ENCODE measurements at places on chromosomes 13 and 19.

DNA sequence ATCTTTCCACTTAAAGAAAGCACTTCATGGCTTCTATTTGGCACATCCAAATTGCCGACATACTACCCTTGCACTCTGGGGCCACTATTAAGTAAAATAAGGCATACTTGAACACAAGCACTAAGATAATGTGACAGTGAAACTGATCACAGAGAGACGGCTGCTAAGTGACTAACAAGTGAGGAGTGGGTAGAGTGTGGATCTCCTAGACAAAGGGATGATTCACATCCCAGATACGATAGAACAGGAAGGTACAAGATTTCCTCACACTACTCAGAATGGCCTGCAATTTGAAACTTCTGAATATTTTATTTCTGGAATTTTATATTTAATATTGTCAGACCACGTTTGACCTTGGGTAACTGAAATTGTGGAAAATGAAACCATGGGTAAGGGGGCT is 1721.8 kb upstream of the SPRY2 start:
- no peak for DNase-seq

DNA sequence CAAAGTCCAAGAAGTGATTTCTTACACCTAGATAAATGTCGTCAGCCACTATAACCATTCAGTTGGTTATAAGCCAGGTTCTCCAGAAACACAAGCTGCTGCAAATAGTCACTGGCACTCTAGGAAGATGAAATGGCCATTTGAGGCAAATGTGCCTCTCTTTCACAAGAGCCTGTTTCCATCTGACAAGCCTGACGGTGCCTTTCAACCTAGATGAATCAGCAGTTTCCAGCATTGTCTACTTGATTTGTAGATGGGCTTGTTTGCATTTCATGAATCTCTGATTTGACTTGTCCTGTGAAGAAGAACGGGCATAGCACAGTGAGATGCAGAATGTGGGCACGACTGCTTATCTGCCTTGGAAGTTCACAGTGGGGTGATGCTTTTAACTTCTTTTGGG is 327.2 kb downstream of the LMO7 start:
- no peak for DNase-seq

DNA sequence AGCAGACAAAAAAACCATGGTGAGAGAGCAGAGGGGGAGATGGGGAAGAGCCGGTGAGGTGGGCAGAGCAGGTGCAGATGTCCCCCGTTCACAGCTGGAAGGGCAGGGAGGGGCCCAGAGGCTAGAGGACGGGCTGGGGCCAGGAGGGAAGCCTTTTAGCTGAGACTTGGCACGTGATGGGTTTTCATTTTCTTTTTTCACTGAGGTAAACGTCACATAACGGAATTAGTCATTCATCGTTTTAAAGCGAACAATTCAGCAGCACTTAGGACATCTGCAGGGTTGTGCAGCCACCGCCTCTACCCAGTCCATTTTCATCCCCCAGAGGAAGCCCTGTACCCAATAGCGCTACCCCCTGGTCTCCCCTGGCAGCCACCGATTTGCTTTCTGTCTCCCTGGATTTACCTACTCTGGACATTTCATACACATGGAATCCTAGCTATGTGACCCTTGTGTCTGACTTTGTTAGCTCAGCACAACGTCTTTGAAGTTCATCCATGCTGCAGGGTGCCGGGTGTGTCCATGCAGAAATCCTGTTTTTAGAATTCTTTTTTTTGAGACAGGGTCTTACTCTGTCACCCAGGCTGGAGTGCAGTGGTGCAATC is 16.0 kb upstream of the EMC10 start:
- DNase-seq, result peak; percentile 87

DNA sequence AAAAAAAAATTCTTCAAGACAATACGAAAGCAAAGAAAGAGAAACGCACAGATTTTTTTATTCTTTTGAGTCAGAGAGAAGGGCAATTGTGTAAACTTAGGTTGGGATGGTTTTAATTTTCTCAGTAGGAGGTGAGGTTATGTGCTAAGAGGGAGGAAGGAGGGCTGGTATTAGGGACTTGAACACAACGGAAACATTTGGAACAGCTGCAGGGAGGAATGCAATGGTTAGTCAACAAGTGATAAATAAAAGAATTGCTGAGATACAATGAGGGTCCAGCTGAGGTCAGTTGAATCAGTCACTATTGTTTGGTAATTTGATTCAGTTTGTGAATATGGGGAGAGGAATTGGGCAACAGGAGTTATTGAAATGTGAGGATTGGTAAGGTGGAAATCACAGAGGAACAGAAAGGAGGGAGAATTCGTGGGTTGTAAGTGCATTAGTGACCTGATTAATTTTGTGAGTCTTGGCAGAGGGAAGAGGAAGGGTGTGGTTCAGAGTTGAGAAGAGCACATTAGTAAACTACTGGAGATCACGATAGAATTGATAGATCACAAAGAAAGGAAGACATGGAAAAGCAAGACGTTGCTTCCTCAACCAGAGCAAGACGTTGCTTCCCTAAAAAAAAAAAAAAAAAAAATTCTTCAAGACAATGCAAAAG is 499.5 kb upstream of the SPRY2 start:
- no peak for DNase-seq

GRCh38 chr19:48311384-48311783 is 14.0 kb upstream of the EMP3 start:
- DNase-seq, result no peak

DNA sequence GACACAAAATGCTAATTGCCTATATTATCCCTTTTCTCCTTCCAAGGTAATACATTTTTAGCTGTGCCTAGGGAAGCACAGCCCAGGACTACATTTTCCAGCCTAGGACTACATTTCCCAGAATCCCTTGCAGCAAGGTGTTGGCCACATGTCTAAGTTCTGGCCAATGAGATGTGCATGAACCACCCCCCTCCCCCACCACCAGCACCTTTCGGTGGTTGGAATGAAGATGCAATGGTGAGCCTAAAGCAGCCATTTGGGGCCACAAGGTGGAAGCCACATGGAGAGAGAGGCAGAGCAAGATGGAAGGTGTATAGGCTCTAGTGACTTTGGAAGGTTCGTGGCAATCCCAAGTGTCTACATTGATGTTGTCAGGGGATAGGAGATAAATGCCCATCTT is 16.2 kb downstream of the UNC13A start:
- no peak for DNase-seq

DNA sequence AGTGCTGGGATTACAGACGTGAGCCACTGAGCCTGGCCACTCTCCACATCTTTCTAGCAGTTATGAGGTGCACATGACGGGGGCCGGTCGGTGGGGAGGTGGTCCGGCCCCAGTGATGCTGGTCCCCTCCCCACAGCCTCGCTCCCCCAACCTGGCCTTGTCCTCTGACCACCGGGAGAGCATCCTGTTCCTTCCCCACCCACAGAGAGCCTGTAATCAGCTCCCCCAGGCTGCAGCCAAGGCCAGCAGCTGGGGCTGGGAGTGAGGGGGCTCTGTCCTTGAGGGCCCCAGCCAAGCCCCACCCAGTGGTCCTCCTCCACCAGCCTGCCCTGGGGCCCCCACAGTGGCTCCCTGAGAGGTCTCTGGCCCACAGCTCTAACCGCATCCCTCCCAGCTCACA is 3.0 kb upstream of the INSL3 start:
- DNase-seq, result no peak

DNA sequence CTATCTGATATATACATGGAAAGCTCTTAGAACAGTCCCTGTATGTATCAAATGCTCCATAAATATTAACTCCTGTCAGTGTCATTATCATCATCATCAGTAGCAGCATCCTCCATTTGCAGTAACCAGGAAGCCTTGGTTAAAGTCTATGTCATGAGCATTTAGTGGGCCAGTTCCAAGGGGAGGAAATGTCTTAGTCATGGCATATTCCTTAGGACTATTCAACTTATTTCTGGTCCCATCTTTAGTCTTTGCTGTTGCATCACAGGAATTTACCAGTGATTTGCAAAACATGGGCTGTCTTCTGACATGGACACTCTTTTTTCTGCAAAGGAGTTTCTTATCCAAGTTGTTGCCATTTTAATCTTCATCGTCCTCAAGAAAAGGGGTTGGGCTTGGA is 98.4 kb downstream of the WDFY2 start:
- no peak for DNase-seq

DNA sequence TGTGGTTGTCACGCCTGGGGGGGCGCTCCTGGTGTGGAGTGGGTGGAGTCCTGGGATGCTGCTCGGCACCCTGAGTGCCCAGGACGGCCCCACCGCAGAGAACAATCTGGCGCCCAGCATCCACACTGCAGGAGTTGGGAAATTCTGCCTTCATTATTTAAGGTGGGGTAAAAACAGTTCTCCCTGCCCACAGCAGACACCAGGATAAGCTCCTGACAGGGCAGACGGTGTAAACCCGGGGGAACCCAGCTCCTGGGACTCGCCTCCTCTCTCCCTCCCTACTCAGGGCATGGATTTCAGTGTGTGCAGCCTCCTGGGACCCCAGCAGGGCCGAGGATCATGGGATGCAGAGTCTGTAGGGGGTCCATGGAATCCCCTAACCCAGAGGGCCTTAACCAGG is 7.7 kb upstream of the WDR18 start:
- no peak for DNase-seq

DNA sequence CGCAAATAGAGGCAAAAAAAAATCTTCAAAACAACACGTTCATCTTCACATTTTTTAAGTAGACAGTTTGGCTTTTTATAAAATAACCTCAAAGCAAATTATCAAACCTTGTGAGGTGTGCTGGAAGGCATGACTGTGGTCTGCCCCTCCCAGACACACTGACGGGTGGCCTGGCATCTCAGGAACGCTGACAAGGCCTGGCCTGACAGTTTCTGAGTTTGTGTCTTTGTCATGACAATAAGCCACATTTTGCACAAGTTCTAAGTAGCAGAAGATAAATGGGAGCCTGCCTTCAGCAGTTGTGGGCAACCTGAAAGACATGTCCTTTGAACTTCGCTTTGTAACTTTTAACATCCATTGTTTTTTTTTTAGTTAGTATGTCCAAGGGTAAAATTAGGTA is 38.5 kb downstream of the SOX21 start:
- DNase-seq, result no peak

DNA sequence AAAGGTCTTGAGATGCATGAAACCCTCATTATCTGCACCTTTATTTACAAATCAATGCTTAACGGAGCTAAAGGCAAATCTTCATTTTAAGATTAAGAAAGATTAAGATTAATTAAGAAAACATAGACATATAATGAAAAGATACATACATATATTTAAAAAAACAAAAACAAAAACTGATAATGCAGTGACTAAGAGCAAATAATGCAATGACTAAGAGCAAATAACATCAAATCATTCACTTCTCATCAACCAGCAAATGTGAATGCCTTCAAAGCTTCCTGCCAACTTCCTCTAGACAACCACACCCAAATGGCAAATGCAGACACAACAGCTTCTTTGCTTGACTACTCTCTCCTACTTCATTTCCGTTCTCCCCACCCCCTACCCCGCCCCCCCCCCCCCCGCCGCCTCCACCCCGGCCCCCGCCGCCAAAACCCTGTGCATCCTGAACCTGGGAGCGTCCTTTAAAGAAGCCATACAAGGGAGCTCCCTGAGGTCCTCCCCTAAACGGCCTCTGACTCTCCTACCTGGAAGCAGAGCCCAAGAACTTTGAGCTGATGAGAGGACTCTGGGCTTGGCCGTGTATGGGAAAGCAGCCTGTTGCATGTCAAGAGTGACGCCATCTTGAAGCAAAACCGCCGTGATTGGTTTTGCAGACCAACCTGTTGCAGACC is 24.5 kb downstream of the TEX101 start:
- DNase-seq, result no peak

GRCh38 chr13:37716420-37717195 is 118.0 kb upstream of the POSTN start:
- DNase-seq, result no peak

DNA sequence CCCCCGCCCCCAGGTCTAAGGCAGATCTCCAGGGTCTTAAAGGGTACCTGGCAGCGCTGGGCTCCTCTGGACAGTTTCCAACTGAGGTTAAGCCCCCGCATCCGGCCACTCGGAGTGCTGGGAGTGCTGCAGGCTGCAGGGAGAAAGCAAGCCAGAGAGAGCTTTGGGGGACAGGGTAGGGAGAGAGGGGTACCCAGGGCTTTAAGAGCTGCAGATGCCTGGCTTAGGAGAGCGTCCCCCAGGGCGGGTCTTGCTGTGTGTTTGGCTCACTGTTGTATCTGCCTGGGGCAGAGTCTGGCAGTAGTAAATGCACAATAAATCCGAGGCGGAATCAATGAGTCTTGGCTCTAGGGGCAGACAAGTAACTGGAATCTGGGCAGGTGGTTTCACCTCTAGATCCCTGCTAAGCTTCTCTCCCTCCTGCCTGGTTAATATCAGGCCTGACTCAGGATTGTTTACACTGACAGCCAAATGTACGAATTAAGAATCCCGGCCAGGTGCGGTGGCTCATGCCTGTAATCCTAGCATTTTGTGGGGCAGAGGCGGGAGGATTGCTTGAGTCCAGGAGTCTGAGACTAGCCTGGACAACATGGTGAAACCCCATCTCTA is 798 bp upstream of the COX6B2 start:
- DNase-seq, result no peak

- DNase-seq, result no peak
Observed at GRCh38 chr13:76160961-76161925, 525.1 kb downstream of the LMO7 start.

- DNase-seq, result no peak
Observed at GRCh38 chr19:31518216-31519020, 169.2 kb upstream of the TSHZ3 start.

- DNase-seq, result no peak
Observed at GRCh38 chr13:46522748-46523030, 30.3 kb upstream of the LRCH1 start.
